ENCODE measurements at places on chromosomes 4 and X. TPM values are rescaled to one million over a fixed set of nuclear protein-coding genes. Genes with fewer than 3 reads are reported as not detected.

SLC9B1 gene
- total RNA-seq: 1.3 TPM

SLC34A2 gene
- total RNA-seq: not detected

MAGEC3 gene
- not detected for total RNA-seq

CXCL11 gene
- total RNA-seq: 0.26 TPM

CCNA2 gene
- 37.0 TPM for total RNA-seq

DNA sequence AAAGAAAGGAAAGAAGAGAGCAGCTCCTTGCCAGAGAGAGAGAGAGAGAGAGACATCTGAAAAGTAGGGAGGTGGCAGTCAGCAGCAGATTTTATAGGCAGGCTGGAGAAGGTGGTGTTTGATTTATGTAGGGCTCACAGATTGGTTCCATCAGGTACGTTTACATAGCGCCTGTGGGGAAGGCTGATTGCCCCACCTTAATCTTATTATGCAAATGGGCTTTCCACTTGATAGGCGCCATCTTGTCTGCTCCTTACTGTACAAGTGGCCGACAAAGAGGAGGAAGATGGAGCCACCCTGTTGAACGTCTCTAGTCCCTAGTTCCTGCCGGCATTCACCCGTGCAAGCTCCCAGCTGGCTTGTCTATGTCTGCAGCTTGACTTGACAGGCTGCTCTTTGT, 49.1 kb upstream of the DHRSX start:
- DNase-seq: peak; percentile 8

DNA sequence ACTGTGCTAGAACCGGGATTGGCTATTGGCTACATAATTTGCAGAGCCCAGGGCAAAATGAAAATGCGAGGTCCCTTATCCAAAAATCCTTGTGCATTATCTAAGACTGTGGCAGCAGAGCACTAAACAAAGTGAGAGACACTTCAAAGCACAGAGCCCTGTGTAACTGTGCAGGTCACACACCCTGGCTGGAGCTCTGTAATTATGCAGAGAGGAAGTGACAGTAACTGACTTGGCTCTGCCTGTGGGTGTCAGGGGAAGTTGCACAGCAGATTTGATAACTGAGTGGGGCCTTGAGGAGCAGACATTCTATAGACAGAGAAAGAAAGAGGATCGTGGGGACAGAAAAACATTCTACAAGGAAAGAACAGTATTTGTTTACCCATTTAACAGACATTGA, 173.5 kb upstream of the FMR1 start:
- no peak for DNase-seq

GRCh38 chrX:47483306-47484268, 565 bp upstream of the ZNF41 start:
- DNase-seq: peak; percentile 22

GRCh38 chr4:98421111-98421510, 159.9 kb downstream of the RAP1GDS1 start:
- DNase-seq: no peak

- DNase-seq: no peak
Observed at GRCh38 chr4:137310166-137310565, 222.1 kb downstream of the PCDH18 start.

GRCh38 chr4:71293705-71294104, 45.1 kb upstream of the SLC4A4 start:
- DNase-seq: no peak

DNA sequence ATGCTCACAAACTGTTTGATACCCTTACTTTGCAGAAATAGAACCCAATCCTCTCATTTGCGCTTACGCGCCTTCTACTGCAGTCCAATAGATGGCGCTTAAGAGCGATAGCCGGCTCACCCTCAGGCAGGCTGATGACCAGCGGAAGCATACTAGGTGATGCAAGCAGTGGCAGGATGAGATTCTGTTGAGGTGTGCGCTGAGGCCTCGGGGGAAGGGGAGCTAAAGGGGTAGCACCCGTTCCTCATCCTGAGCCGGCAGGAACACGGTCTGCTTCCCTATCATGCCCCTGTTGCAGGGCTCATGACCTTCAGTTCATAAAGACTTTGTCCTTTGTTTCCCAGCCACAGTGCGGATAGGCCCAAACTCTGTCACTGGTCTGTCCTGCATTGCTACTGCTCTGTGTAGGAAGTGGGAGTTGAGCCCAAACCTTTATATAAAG, 628.9 kb downstream of the TLL1 start:
- DNase-seq: peak; percentile 76

DNA sequence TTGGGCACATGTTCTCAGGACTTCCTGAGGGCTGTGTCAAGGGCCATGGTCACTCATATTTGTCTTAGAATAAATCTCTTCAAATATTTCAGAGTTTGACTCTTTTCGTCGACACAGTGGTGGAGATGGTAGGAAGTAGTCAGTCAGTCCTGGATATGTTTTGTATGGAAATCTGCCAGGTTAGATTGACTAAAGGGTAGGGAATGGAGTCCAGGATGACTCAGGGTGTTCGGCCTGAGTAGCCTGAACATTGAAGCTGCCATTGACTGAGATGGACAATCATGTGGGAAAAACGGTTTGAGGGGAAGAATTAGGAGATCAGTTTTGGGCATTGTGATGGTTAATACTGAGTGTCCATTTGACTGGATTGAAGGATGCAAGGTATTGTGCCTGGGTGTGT, 177.1 kb upstream of the CENPE start:
- no peak for DNase-seq

DNA sequence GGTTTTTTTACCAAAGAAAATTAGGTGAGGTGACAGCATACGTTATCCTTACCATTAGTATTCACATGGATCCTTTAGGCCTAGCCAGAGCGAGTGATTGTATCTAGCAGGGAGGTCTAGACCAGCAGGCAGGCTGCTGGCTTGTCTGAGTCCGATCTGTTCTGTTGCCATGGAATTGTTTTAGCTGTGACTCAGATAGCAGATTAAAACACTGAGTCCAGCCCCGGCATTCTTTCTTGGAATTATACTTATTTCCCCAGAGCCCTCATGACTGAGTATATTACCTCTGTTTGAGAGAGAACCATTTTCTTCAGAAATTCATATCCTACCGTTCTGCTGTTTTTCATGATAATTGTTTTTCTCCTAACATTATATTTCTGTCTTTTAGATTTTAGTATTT, 37.4 kb downstream of the OCRL start:
- DNase-seq: no peak

- no peak for DNase-seq
Observed at GRCh38 chr4:122701061-122701460, 31.4 kb upstream of the BBS12 start.

GRCh38 chr4:37816006-37816405, 10.5 kb upstream of the PGM2 start:
- no peak for DNase-seq

GRCh38 chr4:145739845-145740244, 59.9 kb downstream of the C4orf51 start:
- DNase-seq: no peak

- peak; percentile 54 for DNase-seq
Observed at GRCh38 chrX:54785901-54786300, 12.2 kb downstream of the ITIH6 start.

DNA sequence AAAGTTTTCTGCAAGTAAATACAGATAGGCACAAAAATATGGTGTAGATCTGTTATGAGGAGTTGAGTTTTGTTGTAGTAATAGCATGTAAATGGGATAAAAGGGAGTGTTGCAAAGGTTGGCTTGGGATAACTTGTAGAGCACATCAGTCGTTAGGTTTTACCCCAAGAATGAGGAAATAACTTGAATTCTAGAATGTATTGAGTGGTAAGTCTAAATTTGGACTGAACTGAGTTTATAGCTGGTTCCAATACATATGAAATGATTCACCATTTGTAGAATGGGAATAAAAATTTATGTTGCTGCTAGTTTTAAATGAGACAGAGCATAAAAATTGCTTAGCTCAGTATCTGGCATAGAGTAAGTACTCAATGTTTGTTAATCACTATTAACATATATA, 719.2 kb downstream of the FSTL5 start:
- no peak for DNase-seq

DNA sequence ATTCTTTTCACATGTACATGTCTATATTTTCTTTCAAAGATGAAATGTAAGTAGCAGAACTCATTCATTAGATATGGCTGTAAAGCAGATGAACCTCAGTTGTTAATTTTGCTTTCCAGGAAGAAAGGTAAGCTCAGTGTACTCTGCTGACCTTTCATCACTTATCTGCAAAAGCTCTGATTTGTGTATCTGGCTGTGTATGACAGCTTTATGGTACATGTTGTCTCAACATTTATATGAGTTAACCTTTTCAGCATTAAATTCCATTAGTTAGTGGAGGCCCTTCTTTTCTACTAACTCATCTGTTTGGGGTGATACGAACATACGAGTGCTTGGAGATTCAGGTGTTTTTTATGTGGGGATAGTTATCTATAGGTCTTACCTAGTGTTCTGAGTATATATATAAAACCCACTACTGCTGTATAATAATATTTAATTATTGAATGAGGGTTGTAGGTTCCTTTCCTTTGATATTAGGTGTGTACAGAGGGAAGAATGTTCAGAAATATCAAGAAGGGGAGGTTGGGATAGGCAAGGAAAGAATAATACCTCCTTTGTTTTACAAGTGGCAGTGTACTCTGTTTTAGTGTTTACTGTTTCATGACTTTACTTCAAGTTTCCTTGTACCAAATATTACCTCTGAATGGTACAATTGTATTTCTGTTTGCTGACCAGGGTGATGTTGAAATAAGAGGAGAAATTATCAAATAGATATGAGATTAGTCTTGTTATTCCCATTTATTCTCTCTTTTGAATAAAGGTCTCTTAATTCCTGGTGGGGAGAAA, 395.5 kb downstream of the ARHGAP24 start:
- peak; percentile 40 for DNase-seq

DNA sequence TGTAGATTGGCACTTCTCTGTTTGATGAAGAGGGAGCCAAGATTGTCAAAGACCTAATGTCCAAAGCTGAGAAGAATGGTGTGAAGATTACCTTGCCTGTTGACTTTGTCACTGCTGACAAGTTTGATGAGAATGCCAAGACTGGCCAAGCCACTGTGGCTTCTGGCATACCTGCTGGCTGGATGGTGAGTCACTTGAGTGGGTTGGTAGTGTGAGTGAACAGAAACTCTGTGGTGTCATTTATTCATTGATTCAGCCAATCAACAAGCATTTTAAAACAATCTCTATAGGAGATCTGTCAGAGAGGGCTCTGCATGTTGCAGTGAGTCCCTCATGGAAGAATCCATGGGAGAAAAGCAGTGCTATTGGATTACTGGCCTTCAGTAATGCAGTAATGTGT, 16.3 kb downstream of the TAF9B start:
- no peak for DNase-seq

DNA sequence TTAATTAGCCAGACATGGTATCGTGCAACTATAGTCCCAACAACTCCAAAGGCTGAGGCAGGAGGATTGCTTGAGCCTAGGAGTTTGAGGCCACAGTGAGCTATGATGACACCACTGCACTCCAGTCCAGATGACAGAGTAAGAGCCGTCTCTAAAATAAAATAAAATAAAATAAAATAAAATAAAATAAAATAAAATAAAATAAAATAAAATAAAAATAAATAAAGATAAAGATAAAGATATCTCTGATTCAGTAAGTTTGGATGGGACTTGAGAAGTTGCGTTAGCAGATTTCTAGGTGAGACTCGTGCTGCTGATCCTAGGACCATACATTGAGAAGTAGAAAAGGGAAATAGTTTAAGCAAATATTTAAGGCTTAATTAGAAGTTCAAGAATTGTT, 254.8 kb upstream of the FAM241A start:
- no peak for DNase-seq

- no peak for DNase-seq
Observed at GRCh38 chr4:40197879-40198689, 1.3 kb downstream of the RHOH start.

DNA sequence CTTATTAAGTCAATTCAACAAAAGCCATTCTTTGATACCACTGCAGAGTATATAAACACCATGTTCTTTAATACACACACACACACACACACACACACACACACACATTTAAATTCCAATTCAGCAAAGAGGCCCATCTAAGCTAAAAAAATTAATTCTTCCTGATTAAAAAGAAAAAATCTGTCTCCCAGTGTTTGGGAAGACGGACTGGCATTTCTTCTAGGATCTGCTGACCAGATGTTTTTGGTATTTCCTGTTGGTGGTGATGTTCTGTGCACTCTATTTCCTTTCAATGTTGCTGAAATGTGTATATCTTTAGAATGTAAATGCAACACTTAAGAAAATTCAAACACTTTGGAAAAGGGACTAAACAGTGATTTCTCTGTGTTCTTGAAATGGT, 243.8 kb downstream of the THOC2 start:
- no peak for DNase-seq

Data from SK-MEL-5 (cell line).